Activated naive CD4-positive, alpha-beta T cell (primary cell): ENCODE measurements at places on chromosomes 16 and 17.

DNA sequence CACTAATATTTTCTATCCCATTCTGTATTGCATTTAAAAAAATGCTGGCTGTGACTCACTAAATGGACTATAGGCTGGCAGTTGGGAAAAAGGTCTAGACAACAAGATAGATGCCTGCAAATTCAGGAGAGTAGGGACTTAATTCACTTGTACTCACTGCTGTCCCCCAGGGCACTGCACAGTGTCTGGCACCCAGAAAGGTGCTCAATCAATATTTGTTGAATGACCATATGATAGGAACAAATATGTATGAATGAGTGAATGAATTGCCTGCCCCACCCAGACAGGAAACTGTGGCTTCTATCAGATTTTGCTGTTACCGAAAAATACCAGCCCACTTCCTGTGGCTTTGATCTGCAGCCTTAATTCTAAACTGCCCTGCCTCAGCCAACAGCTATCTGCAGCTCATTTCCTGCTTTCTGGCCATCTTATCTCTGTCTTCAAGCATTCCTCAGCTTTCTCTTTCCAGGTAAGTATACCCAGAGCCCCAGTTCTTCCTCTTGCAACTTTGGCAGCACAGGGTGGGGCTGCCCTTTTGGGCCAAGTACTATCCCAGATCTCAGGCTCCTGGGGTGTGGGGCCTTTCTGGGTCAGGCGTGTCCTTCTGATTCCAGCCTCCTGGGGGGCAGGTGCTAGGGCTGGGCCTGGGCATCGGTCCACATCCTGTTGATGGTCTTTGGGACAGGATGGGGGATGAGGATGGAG, 15.3 kb upstream of the TNS4 start:
- DNase-seq, result no peak

DNA sequence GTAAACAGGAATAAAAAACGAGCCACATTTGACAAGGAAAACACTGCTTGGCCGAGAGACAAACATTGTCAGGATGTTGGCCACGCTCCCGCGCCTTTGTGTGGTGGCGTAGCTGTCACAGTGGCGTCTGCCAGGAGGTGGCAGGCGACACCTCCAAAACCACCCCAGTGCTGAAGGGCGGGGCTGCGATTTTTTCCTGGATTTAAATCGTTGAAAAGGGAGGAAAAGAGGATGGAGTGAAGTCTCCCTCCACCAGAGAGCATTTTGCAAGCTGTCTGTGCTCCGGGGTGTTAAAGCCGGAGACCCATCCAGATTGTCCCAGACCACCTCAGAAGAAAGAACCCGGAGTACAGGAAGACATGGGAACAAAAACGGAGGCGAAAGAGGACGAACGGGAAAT, 12.7 kb downstream of the MRM3 start:
- peak; percentile 14 for DNase-seq

DNA sequence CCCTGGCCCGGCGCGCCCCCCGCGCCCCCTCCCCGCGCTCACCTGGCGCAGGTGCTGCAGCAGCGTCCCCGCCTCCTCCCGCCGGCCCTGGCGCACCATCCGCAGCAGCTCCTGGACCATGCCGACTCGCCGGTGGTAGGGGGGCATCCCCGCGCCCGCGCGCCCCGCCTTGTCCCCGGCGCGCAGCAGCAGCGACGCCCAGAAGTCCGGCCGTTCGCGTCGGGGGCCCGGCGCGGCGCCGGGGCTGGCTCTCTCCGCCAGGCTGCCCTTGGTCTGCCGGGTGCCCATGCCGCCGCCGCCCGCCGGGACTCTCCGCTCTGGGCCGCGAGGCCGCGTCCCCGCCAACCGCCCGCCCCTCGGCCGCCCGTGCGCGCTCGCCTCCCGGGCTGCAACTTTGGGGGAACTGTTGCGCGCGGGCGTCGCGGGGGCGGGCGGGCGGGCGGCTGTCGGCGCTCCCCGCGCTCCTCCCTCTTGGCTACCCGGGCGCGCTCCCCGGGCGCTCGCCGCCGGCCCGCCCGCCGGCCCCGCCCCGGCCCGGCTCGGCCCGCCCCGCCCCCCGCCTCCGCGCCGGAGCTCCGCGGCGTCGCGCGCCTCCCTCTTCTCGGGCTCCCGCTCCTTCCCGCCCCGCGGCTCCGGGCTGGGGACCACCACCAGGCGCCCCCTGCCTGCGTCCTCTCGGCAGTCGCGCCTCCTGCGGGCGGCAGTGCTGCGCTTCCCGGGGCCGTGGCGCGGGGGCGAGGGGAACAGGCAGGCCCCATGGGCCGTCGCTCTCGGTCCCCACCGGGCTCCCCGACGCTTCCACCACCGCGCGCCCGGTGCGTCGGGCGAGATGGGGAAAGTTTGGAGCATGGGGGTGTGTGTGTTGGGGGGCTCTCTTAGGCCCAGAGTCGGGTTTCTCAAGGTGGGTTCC, at the start of gene LRRC75A:
TSS of gene LRRC75A (minus strand) at position 491 of the 910 bp plus-strand sequence. CDS start at position 288, 203 bp downstream.
- DNase-seq, result no peak

DNA sequence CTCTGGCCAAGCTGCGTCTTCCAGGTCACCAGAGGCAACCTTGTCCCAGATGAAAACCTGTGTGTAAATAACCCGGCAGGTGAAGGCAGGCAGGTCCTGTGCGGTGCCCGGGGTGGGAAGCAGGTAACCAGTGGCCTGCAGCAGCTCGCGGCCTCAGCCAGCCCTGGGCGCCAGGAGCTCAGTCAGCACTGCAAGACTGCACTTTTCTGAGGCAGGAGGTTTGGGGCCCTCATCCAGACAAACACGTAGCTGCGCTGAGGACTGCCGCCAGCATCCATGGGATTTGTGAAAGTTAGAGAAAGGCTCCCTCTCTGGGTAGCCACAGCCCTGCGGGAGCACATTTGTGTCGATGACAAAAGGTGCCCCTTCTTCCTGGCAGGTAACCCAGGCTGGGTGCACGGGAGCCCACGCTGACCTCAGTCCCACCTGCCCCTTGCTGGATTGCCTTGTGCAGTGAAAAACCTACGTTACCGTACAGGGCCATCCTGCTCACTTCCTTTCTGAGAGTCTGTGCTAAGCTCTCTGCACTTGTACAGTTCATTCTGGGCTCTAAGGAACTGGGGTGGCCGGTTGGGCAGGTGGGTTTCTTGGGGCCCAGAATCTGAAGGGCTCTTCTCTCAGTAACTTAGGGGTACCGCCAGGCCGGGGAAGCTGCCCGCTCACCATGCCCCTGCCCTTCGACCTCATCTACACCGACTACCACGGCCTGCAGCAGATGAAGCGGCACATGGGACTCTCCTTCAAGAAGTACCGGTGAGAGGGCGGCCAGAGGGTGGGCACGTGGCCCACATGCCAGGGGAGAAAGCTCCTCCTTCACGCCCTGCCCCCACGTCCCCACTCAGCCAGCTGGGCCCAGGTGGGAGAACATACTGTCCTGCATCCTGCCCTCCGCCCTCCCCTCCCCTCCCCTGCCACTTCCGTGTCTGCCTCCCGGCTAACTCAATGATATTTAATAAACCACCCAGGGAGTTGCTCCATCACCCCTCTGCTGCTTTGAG, 56.4 kb downstream of the MGAT5B start:
- no peak for DNase-seq

DNA sequence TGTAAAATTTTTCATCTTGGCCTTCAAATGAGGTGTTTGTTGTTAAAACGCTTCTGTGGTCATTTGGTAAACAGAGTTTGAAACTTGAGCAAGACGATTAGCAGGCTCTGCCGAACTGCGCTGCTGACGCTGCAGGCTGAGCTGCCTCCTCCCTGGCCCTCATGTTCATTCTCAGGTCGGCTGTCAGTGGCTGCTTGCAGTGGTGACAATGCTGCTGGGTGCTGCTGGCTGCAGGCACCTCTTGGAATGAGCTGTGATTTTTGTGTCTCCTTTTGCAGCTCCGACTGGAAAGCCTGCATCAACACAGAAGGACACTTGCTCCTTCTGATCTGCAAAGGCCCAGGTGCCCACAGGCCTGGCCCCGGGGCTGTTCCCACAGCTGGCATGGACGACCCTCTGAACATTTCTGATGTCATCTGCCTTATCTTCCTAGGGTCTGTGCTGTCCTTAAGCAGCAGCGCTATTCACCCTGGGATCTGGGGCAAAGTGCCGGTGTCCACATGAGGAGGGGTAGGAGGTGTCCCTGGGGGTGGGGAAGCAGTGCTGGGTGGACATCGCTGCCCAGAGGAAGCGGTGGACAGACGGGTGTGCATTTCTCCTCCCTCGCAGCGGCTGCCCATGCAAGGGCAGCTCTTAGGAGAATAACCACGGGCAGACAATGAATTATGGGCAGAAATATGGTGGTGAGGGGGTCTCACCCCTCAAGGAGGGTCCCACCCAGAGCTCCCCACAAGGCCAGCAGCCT, 23.1 kb upstream of the OSGIN1 start:
- DNase-seq, result no peak

- DNase-seq, result no peak
Measured at GRCh38 chr16:56776562-56776961, 46.6 kb downstream of the NUP93 start.

GRCh38 chr17:39660397-39661385, 4.5 kb upstream of the TCAP start:
- DNase-seq, result no peak

GRCh38 chr17:80339731-80340456, 75.1 kb upstream of the ENDOV start:
- no peak for DNase-seq

GRCh38 chr17:35241520-35241919, 1.4 kb upstream of the SLFN5 start:
- no peak for DNase-seq

- DNase-seq, result no peak
Measured at GRCh38 chr17:65830356-65830755, 268.9 kb upstream of the AXIN2 start.

DNA sequence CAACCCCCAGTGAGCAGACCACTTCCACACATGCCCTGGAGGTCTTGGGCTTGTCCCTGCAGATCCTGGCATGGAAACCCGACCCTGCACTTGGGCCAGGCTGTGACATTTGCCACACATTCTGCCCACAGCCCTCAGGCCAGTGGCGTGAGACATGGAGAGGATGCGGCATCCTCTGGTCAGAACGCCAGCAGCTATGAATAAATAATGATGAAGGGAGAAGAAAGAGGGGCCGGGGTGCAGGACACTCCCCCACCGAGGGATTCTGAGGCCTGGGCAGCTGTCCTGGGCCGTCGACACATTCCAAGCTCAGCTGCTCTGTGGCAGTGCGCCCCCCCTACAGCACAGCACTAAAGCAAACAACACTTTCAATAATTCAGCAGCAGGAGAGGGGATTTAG, 148.8 kb downstream of the ENGASE start:
- DNase-seq, result no peak

GRCh38 chr17:55219934-55220333, 44.8 kb upstream of the HLF start:
- no peak for DNase-seq

- DNase-seq, result no peak
Measured at GRCh38 chr16:27582883-27583282, 32.9 kb downstream of the KATNIP start.

GRCh38 chr16:64434526-64435069, 687.3 kb downstream of the CDH11 start:
- DNase-seq, result no peak

DNA sequence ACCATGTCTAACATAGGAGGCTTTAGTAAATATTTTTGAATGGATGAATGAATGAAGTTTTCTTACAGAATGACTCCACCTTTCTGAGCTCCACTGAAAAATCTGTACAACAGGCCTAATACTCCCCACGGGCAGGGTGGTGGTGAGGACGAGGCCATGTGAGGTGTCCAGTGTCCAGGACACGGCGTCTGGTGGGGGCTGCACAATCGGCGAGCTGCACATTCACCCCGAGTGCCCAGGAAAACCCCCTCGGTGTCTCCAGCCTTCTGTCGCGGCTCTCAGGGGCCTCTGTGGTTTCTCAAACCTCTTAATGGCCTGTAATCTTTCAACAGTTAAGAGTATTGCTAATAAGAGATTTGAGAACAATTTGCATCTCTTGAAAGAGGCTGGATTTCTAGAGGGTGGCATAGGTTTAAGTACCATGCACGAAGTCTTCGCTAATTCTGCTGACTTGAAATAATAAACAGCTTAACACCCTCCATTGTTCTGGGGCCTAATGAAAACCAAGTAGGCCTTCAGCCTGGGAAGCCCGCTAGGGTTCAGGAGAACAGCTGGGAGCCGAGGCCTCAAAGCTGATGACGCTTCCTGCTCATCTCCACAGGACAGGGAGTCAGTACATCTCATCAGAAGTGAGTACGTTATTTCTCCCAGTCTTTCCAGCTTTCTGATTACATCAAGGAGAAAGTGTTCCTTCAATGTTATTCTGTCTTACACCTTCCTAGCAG, 304.6 kb upstream of the FOXF1 start:
- DNase-seq, result no peak

DNA sequence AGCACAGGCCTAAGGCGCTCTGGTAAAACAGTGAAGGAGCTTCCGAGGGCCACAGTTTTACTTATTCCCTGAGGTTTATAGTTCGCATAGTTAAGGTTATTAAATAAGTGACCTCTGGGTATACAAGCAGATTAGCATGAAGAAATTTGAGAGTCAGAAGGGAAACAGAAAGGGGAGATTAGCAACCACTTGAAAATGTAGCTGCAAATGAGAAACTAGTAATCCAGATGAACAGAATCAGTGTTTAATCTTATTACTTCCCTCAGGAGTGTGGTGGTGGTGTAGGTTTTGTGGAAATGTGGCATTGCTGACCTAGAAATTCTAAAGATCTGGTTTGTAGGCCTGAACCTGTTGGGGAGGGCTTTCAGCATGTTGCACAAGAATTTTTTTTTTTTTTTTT, 130.4 kb downstream of the CCDC182 start:
- no peak for DNase-seq

GRCh38 chr17:42639525-42640113, 19.5 kb upstream of the TUBG2 start:
- no peak for DNase-seq

- DNase-seq, result no peak
Measured at GRCh38 chr17:66337268-66337667, 34.9 kb downstream of the PRKCA start.

- no peak for DNase-seq
Measured at GRCh38 chr16:61900482-61900881, 135.8 kb downstream of the CDH8 start.

- no peak for DNase-seq
Measured at GRCh38 chr16:54540525-54541180, 254.1 kb upstream of the IRX3 start.

DNA sequence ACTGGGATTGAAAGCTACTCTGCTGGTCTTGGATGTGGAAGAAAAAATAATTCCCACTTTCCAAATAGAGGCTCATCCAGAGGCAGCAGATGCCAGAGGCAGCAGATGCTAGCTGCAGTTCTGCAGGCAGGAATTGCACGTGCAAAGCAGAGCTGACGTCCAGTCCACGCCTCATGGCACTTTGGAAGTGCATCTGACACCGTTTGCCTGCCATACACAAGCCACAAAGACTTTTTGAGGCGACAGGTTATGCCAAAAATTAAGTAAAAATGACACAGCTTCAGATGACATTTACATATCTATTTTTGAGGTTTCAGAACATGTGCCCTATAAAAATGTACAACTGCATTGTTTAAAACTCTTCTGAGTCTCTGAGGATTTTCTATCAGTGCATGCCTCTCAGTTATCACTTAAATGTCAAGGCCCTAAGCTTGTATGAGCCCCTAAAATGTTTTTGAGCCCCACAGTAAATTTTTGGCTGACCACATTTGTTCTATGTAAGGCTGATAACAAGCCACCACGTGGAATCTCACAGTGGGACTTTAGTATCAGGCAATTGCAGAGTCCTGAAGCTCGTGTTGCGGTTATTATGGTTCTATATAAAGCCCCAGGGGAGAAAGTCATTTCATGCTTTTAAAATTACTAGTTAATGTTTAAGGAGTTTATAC, 239.2 kb downstream of the PRKCA start:
- DNase-seq, result no peak

- DNase-seq, result no peak
Measured at GRCh38 chr16:67666032-67666551, 458 bp downstream of the ENKD1 start.

GRCh38 chr16:27982184-27982583, 81.3 kb downstream of the GSG1L start:
- no peak for DNase-seq
